ENCODE measurements at places on chromosomes 16 and 17.

DNA sequence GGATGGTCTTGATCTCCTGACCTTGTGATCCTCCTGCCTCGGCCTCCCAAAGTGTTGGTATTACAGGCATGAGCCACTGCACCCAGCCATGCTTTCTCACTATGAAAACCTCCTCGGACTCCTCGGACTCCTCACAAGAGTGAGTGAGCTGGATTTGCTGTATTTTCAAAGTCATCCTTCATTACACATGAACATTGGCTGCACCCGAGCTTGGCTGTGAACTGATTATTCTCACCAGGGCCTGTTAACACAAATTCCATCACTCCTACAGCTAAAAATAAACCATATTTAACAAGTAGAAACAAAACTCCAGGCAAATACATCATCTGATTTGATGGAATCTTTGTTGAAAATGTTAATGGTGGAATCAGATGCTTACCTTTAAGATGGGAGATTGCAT is 50.3 kb downstream of the PITPNC1 start:
- DNase-seq, result no peak

DNA sequence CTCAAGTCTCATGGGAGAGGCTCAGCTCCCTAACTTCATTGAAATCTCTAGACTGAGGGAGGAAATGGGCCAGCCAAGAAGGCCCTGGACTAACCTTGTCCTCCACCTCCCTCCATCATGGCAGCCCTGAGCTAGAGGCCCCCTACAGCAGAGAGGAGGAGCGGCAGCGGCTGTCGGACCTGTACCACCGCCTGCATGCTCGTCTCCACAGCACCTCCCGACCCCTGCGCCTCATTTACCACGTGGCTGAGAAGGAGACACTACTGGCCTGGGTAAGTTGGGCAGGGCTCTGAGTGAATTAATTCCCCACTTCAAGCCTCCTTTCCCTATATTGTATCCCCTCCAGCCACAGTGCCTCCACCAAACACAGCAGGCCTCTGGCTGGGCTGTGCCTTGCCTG is 3.8 kb upstream of the SYCE1L start:
- no peak for DNase-seq

- no peak for DNase-seq
Measured at GRCh38 chr16:3086596-3087242, 12.4 kb downstream of the ZSCAN10 start.

DNA sequence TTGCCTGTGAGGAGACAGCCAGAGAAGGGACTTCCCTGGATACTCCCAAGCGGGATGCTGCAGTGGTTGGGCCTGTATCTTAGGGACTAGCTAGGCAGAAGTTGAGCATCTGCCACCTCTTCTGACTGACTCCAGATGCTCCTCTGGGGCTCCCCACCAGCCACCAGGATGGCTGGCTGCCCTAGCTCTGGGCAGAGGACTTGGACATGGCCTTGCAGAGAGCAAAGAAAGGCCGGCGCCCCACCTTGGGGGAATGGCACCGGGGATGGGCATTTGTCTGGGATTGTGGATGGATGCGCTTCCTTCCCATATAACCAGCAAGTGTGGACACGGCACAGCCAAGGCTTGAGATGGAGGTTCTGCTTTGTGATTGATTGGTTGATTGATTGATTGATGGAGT is 69.0 kb downstream of the OR1D5 start:
- DNase-seq, result no peak

DNA sequence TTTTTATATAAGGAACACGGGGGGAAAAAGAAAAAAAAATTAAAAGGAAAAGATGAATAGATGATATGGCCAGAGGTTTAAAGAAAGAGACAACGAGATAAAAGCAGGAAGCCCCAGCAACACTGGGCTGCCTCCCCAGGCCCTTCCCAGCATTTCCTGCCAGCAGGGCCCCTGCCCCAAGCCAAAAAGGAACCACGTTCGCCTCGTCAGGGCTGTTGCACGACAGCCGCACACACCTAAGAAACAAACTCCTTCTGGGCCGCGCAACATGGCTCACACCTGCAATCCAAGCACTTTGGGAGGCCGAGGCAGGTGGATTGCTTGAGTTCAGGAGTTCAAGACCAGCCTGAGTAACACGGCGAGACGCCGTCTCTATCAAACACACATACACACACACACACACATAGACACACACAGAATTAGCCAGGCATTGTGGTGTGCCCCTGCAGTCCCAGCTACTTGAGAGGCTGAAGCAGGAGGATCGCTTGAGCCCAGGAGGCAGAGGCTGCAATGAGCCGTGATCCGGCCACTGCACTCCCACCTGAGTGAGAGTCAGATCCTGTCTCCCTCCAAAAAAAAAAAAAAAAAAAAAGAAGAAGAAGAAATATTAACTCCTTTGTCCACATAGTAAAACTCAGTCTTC is 83.0 kb downstream of the ANKRD11 start:
- no peak for DNase-seq

DNA sequence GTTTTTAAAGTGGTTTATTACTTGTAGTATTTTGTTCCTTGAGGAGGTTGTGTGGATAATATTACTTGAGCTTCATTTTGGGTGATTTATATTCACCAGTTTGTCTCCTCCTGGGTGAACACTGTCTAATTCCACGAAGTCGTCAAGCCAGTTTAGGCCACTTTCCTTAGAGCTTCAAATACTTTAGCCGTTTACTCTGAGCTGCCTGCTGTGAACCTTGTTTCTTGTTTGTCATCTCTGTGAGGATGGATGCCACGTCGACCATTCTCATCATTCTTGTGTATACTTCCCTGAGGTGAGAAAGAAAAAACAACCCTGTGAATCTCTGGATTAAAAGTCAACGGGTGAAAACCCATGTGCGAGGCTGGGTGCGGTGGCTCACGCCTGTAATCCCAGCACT is 9.0 kb downstream of the KRT24 start:
- no peak for DNase-seq

GRCh38 chr16:3158026-3158509 is 23.2 kb downstream of the ZNF213 start:
- DNase-seq, result no peak

DNA sequence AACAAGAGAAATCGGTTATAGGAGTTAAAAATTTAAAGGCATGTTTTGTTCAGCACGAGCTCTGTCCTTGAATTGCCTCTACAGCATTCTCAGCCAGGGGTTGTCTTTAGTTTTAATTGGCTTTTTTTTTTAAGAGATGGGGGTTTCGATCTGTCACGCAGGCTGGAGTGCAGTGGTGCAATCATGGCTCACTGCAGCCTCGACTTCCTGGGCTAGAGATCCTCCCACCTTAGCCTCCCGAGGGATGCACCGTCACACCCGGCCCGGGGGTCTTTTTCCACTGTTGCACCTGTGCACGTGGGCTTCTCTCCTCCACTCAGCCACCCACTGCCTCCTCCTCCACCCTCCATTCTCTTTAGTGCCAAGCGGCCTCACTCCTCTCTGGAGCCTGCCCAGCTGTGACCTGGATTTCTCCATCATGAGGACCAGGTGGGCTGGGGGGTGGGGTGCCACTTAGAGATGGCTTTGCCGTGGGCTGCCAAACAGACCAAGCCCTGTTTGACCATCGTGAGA is 106.8 kb upstream of the SEC14L1 start:
- no peak for DNase-seq

DNA sequence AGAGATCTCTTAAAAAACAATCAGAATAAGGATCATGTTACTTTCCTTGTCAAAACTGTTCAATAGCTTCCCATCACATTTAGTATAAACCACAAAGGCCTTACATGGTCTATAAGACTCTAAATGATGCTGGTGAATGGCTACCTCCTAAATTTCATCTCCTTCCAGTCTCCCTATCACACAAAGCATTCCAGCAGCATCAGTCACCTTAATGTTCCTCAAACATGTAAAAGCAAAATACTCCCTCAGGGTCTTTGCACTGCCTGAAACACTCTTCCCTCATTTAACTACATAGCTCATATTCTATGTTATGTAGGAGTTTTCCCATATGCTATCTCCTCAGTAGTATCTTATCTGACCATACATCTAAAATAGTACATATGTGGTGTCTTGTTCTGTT is 53.5 kb upstream of the INTS2 start:
- peak; percentile 43 for DNase-seq

GRCh38 chr17:41377546-41377945 is 4.6 kb downstream of the KRT34 start:
- DNase-seq, result no peak

DNA sequence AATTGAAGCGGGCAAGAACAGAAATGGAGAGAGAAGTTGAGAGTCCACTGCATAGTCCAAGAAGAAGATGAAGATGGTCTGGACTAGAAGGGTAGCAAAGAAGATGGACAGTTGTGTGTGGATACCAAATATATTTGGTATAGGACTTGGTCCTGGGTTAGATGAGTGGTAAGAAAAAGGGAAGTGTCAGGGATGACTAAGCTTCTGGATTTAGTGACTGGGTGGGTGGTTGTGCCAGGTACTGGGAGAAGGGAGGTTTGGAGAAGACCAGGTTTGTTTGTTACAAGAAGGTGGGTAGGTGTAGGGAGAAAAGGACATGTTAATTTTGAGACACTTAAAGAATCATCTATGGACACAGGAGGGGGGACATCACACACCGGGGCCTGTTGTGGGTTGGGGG is 5.4 kb downstream of the VMP1 start:
- DNase-seq, result no peak
